ENCODE measurements at places on chromosomes 6 and 20.

GRCh38 chr20:53829255-53829723 is 235.7 kb upstream of the ZNF217 start:
- peak; percentile 98 for DNase-seq

- peak; percentile 53 for DNase-seq
These were observed 139.7 kb downstream of the SYNDIG1 start for GRCh38 chr20:24608926-24609667.

DNA sequence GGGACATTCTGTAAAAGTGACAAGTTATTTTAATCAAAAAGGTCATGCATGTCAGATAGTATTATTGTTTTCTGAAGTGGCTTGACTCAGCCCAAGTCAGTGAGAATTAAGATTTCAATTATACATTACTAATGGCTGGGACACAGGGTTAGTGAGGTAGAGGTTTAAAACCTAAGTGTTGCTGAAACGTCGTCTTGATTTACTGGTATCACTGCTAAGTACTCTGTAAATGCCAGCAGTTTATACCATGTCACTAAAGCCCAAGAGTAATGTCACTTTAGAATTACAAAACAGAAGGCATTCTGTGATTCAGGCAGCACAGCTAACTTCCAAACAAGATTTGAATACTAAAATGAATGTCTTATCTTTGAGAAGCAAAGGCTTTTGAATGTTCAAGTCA is 176.6 kb downstream of the NKAIN2 start:
- DNase-seq = no peak

DNA sequence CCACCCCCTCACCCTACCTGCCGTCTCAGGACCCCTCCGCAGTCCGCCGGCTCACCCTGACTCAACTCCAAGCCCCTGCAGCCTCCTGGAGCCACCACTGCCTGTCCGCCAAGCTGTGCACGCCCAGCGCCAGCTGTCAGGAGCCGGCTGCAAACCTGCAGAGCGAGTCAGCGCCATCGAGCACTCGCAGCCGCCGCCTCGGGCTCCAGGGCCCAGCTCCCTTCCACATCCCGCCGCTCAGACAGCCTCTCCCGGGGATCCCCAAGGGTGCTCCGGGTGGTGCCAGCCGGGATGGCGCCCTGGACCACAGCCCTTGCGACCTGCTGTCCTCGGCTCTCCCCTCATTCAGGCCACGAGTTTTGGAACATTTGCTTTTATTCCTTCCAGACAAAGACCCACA is 4.3 kb downstream of the TNNC2 start:
- peak; percentile 27 for DNase-seq

DNA sequence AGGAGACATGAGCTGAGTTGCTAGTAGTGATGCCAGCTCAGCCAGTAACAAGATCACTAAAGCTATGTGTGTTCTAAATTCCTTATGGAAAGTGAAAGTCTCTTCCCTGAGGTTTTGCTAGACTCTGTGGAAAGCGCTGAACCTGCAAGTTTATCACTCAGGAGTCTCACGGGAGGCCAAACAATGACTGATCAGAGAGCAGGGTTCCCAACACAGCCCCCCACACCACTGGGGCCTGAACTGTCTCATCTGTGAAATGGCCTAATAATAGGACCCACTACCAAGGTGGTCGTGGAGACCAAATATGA is 19.9 kb downstream of the ACSS1 start:
- DNase-seq = no peak

DNA sequence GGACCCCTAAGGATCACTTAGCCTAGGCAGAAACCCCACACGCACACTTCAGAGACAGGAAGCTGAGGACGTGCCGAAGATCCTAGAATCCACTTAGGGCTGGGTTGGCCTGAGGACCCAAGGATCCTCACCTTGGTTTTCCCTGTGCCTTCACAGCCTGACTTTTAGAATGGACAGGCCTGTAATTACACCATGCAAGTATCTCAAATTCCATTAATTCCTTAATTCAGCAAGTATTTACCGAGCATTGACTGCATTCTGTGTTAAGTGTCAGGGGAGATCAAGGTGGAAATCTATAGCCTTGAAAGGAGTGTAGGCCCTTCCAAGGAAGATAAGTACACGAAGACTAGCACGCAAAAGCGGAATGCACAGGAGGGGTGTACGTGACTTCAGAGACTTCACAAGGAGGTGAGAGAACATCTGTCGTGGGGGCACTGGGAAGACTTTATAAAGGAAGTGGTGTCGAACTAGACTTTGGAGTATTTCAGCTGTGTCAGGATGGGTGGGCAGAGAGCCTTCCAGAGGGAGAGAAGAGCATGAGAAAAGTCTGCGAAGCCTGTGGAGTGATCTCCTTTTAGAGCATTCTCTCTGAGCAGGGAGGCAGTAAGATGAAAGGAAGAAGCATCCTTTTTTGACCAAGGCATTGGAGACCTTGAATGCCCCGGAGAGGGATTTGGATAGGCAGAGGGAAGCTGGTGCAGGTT is 4.0 kb downstream of the DSP start:
- no peak for DNase-seq

GRCh38 chr6:24902782-24903181 is 33.0 kb downstream of the RIPOR2 start:
- peak; percentile 73 for DNase-seq

- DNase-seq = peak; percentile 33
These were observed 648.3 kb downstream of the EPM2A start for GRCh38 chr6:145087034-145087433.

DNA sequence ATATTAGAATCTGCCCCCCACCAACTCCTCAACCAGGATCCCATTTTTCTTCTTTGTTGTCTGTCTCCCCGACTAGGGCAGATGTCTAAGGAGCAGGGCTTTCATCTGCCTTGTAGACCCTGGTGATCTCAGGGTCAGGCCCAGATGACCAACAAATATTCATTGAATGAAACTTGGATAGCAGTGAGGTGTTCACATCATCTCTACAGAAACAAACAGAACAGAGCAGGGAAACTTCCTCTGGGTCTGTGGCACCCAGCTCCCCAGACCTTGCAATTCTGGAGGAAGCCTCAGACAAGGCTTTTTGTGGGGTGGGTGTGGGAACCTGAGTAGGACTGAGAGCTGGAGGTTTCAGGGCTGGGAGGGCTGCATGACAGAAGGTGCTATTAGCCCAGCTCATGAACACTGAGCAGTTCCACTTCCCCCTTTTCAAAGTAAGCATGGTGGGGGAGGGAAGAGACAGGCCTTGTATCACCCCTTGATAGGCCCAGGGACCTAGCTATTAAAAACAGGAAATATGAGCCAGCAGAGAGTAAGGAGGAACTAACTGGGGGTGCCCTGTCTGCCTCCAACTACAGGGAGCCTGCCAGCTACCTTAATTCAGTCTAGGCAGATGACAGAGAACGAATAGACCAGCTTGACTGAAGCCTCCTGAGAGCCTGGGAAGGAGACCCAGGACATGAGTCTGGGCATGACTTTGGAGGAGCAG is 37.3 kb upstream of the TOP1 start:
- DNase-seq = no peak
